ENCODE measurements at places on chromosomes 3 and 15.

GRCh38 chr3:43036621-43037423 lies 57.7 kb downstream of the GASK1A start:
- DNase-seq = no peak

DNA sequence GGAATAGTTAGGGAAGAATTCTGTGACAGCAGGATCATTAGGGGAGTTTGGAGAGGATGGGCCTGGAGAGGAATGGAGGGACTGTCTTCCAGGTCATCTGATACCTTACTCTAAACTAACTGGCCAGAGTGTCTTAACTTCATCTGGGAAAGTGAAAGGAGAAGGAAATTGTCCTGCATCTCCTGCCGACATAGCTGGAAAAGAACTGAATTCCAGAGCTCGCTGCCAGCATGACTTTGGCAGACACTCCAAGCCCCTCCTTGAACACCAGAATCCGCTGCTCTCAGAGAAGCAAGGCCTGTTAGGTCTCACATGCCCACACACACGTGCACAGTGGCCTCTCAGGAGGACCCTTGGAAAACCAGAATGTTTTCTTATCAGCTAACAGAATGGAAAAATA lies 10.5 kb downstream of the ABI3BP start:
- DNase-seq = no peak

DNA sequence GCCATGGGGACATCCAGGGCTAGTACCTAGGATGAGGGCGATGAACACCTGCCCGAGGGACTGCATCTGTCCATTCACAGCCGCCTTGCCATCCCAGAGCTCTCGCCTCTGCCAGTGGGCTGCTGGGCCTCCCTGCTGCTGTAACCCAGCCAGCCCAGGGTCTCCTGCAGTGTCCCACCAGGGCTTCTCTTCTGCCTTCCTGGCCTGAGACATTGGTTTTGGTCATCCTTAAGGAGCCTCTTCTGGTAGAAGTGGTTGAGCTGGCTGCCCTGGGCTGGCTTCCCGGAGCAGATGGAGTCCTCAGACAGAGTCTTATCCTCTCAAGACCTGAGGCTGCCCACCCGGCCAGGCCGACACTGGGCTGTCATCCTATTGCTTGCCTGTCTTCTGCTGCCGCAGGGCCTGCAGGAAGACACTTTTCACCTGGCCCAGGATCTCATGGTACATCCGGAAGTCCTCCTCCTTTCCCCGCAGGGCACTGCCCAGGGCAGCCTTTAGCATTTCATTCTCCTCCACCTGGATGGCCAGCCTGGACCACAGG lies 6.1 kb upstream of the HHATL start:
- DNase-seq = no peak

- DNase-seq = no peak
These were observed 535.8 kb downstream of the TBL1XR1 start for GRCh38 chr3:176661432-176661964.

DNA sequence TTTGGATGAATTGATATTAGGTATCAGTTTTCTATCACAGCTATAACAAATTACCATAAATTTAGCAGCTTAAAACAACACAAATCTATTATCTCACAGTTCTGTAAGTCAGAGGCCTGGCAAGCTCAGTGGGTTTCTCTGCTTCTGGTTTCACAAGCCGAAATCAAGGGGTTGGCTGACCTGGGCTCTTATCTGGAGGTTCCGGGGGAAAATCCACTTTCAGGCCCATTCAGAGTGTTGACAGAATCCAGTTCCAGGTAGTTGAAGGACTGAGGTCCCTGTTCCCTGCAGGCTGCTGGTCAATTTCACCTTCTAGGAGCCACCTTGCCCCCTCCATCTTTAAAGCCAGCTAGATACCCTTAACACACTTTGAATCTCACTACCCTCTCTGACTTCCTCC lies 11.1 kb upstream of the HHATL start:
- DNase-seq = no peak

DNA sequence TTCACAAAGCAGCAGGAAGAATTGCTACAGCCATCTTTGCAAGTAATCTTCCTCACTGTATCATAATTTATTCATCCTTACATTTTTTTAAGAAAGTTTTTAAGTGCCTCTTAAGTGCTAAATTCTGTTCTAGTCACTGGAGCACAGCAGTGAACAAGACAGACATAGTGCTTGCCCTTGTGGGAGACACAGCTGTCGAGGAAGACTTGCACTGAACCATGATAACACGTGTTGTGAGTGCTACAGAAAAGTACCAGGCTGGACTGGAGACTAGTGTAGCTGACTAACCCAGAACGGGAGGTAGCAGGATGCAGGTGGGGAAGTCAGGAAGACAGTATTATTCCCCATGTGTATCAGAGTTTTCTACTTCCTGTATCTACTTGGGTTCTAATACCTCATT lies 300.6 kb downstream of the TBL1XR1 start:
- DNase-seq = no peak

- peak; percentile 19 for DNase-seq
These were observed 31.6 kb downstream of the FAM227B start for GRCh38 chr15:49589030-49589429.

GRCh38 chr3:18988614-18989229 lies 159.6 kb upstream of the KCNH8 start:
- DNase-seq = peak; percentile 30

GRCh38 chr3:103158183-103158582 lies 723.4 kb downstream of the ZPLD1 start:
- DNase-seq = no peak

GRCh38 chr3:134608771-134609435 lies 41.9 kb downstream of the KY start:
- DNase-seq = no peak

GRCh38 chr15:65231306-65231705 lies 20.0 kb upstream of the CILP start:
- no peak for DNase-seq

- no peak for DNase-seq
These were observed 328.4 kb upstream of the UMPS start for GRCh38 chr3:124401843-124402242.

- no peak for DNase-seq
These were observed 108.7 kb downstream of the SLMAP start for GRCh38 chr3:57864853-57865252.

DNA sequence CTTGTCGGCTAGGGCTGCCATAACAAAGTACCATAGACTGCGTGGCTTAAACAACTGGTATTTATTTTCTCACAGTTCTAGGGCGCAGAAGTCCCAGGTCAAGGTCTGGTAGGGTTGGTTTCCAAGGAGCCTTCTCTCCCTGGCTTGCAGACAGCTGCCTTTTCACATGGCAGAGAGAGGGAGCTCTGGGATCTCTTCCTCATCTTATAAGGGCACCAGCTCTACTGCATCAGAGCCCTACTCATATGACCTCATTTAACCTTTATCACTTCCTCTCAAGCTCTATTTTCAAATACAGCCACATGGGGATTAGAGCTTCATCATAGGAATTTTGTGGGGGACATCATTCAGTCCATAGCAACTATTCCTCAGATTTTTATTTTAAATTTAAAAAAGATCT lies 17.6 kb upstream of the PAQR9 start:
- no peak for DNase-seq

DNA sequence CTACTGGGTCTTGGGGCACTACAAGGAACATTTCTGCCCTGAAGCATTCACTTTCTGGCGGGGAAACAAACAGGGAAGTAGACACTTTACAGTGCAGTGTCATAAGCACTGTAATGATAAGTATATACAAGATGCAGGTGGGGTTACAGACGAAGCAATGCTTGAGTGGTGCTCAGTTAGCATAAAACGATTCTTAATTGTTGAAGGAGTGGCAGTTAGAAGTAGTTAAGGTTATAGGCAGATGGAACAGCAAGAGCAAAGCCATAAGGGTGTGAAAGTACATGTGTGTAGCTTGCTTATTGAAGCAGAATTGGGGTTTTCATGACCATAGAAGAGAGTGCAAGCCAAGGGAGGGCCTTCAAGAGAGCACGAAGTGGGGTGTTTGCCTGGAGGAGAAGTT lies 46.2 kb downstream of the SLC25A26 start:
- no peak for DNase-seq

- DNase-seq = peak; percentile 38
These were observed 58.9 kb downstream of the EIF3J start for GRCh38 chr15:44595656-44596510.

DNA sequence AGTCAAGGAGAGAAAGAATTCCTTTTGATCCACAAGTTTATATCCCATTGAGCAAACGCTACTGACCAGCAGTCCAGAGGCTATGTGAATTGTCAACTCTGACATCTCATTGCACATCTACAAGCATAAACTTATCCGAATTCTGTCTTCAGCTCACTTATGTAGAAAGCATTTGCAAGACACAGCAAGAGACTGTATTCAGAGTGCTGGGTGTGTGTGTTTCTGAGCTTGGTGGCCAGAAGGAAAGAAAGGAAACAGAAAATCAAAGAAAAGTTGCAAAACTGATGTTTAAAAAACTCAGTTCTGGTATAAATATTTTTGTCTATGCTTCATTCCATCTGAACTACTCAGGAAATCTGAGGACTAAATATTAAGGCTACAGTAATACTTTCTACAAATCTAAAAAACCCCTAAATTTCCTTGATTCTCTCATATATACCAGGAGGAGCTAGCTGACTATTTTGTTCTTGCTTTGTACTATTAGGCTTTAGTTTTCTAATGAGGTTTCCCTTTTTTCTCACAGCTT lies 45.5 kb downstream of the LSAMP start:
- no peak for DNase-seq

GRCh38 chr15:80465626-80466005 lies 61.4 kb downstream of the ARNT2 start:
- no peak for DNase-seq

GRCh38 chr3:143605233-143605950 lies 242.9 kb downstream of the SLC9A9 start:
- DNase-seq = no peak

GRCh38 chr3:102006812-102007485 lies 157.6 kb downstream of the NFKBIZ start:
- DNase-seq = no peak

DNA sequence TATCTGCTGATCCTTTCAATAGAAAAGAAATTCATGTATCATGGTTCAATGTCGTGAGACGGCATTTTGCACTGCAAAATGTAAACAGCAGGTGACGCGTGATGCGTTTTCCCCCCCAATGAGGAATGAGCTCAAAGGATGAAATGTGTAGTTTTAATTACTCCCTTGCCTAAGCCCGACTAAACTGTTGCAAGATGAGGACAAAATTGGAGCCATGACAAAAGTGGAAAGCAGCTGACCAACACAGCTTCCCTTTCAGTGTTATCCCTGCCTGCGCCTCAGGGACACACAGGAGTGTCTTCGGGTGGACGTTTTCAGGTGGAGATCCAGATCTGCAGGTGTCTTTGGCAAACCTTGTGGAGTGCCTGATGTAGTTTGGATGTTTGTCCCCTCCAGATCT lies 92.0 kb downstream of the GABRG3 start:
- DNase-seq = no peak

- no peak for DNase-seq
These were observed 172.0 kb downstream of the STT3B start for GRCh38 chr3:31704591-31705179.

DNA sequence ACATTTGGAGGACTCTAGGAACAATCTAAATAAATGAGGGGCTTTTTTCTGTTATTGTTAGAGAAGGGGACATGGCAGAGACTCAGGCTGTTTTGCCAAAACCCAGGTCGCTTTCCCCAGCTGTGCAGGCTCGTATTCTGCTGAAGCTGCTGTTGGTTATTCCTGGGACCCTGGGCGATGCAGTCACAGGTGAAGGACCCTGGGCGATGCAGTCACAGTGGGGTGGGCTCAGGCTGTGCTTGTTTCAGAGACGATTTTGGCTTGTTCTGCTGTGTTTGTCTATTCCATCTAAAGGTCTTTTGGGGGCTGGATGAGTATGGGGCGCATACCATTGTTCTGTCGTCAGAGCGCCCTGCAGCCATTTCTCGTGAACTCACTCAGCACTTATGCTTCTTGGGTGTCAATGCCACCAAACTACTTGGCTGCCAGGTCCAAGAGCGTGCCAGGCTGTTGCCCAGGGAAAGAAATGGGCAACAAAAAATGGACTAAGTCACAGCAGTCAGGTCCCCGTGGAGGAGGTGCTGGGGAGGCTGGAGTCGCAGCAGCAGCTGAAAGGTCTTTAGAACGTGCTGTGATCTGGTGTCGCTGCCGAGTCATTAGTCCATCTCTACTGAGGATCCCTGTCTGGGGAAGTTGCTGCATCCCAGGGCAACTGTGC lies 151.4 kb downstream of the CHDH start:
- no peak for DNase-seq

- DNase-seq = no peak
These were observed 1221.5 kb upstream of the ALCAM start for GRCh38 chr3:104145164-104145563.

- no peak for DNase-seq
These were observed 852.0 kb downstream of the FHIT start for GRCh38 chr3:60399292-60399691.

DNA sequence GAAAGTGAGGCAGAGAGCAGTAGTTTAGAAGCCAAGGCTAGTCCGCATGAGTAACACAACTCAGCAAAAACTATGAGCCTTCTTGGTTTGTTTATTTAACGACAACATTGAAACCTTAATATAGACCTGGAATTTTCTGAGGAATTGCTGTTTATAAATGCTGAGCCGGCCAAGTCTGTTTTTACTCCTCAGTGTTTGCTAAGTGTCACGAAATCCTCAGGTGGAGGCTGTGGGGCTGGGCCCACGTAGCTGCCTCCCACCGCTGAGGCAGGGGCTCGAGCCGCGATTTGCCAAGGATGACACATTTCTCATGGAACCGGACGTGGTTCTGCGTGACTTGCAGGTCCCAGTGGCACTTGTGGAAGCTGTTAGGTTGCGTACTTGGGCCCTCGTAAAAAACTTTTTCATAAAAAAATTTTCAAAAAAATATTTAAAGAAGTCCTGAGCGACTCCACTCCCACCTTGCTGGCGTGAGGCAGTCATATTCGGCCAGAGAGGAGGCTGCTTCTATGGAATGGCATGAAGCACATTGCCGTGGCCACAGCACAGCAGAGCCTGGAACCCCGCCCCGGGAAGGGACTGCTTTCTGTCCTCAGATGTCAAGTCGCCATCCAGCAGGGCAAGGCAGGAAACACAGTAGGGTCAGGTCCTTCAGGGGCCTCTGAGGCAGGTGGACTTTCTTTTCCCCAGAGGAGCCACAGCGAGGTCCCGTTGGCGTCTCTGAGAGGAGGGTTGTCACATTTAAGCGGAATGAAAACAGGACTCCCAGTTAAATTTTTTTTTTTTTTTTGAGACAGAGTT lies 64.8 kb upstream of the PCSK6 start:
- no peak for DNase-seq

- DNase-seq = no peak
These were observed 165.6 kb downstream of the FAM43A start for GRCh38 chr3:194851254-194851653.

DNA sequence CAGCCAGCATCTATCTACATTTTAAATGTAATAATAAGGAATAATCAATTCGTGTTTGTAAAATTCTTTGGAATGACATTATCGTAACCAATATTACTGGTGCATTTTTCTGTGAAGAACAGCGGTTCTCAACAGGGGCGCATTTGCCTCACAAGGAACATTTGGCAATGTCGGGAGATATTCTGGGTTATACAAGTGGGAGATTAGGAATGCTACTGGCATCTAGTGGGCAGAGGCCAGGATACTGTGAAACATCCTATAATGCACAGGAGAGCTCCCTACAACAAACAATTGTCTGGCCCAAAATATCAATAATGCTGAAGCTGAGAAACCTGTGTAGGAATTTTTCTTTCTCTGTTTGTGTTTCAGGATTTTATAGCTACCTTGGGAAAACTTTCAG lies 25.0 kb downstream of the ACP3 start:
- DNase-seq = no peak

Measured in GM13977 (cell line).